ENCODE measurements at places on chromosomes 16 and 17.

- DNase-seq, result no peak
Observed at GRCh38 chr16:46690281-46691178, 1.1 kb downstream of the ORC6 start.

GRCh38 chr16:2008009-2008526, 1.6 kb downstream of the ZNF598 start:
- no peak for DNase-seq

GRCh38 chr16:84663433-84664101, 15.3 kb downstream of the KLHL36 start:
- DNase-seq, result no peak

GRCh38 chr16:68643847-68644246, 1.3 kb upstream of the CDH3 start:
- no peak for DNase-seq

DNA sequence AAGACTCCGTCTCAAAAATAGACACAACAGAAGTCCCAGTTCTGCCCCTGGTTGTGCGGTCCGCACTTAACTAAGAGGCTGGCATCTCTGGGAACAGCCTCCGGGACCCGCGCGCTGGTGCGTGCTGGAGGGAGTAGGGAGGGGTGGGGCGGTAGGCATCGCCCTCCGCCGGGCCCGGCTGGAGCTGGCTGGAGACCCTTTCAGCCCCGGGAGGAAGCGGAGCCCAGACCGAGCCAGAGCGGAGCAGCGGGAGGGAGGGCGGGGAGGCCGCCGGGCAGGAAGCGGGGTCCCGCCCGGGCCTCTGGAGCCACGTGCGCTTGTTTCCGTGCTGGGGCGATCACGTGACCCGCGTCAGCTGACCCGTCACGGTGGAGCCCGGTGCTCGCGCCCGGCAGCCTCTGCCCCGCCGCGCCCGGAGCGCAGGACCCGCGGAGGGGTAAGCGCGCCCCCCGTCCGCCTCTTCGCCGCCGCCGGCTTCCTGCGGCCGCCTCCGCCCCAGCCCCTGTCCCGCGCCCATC, at the start of gene WDR81:
Gene WDR81, plus strand, starts transcription at position 354 of the 518 bp plus-strand sequence. CDS start 256 bp downstream, outside the sequence.
- peak; percentile 75 for DNase-seq

Measured in stimulated activated CD4-positive, alpha-beta T cell treated with anti-CD3 and anti-CD28 coated beads, Interleukin-4, amount 100 ng/mL, for 48 hours (primary cell).